Karpas-422 (cell line): ENCODE measurements at places on chromosomes 13 and 19.
A peak's percentile ranks its signal among the peaks of the same experiment; 100 is the strongest.

GRCh38 chr13:73832128-73832588 is 302.0 kb downstream of the KLF12 start:
- peak overlapping the region; percentile 36; the same call in 1 of the 2 replicates for H3K27ac ChIP-seq
- no peaks in the 10 kb centered on the region for H3K27me3 ChIP-seq
- H3K36me3 ChIP-seq = no peaks in the 10 kb centered on the region
- H3K4me3 ChIP-seq = no peak overlapping the region
- no peak for DNase-seq

DNA sequence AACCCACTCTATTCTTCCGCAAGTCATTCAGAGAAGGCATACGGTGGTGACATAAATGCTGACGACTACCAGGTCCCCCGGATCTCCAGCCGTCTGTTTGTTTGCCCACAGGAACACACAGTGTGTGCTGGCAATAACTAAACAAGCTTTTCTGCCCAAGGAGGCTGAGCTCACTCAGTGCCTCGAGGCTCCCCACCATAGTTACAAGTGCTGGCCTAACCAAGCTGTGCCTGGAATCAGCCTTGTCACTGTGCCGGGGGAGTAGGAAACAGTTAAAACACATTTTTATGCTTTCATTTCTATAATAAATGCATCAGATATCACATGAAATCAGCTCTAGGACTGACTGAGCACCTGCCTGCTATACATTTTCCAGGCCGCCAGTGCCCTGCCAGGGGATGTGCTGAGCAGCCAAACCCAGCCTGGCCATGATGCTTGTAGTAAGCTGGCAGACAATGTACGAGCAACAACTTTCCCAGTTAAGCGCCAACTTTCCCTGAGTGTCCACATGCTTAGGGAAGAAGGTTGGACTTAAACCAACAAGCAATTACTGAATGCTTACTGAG is 28.1 kb downstream of the BRD4 start:
- H3K4me3 ChIP-seq = no peak overlapping the region
- H3K4me1 ChIP-seq = peaks cover 41% of the 10 kb centered on the region
- no peak overlapping the region for H3K27ac ChIP-seq
- no peak for DNase-seq
- no peaks in the 10 kb centered on the region for H3K36me3 ChIP-seq

DNA sequence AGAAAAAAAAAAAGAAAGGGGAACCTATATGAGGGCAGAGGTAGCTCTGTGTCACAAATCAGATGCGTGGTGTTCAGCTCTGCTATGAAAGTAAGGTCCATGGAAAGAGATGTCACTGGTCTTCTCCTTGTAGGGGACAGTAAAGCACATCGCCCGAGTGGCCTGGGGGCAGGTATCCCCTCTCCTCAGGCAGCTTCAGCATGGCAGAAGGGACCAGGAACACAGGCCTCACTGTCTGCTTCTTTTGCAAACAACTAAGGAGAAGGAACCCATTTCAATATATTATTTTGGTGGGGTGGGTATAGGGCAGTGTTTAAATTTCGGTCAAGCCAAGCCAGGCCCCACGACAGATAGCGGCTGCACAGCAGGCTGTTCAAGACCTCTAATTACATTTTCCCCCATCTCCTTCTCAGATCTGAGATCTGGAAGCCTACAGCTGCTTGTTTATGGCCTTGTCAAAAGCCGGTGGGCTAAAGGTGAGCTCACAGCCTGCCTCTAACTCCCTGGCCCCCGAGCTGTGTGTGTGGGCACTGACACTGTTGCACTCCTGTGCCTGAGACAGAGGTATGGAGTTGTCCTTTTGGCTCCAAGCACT is 72.8 kb downstream of the HSPH1 start:
- no peaks in the 10 kb centered on the region for H3K36me3 ChIP-seq
- H3K4me3 ChIP-seq = no peak overlapping the region
- DNase-seq = no peak

- H3K4me1 ChIP-seq = peaks cover 19% of the 10 kb centered on the region
- H3K36me3 ChIP-seq = no peaks in the 10 kb centered on the region
- H3K27ac ChIP-seq = no peak overlapping the region
- no peaks in the 10 kb centered on the region for H3K27me3 ChIP-seq
Measured at GRCh38 chr19:6241680-6242377, 37.9 kb downstream of the MLLT1 start.

GRCh38 chr19:21023901-21024300 is 3.4 kb downstream of the ZNF430 start:
- no peak for DNase-seq
- H3K4me3 ChIP-seq = no peak overlapping the region
- no peaks in the 10 kb centered on the region for H3K27me3 ChIP-seq
- no peak overlapping the region for H3K27ac ChIP-seq

DNA sequence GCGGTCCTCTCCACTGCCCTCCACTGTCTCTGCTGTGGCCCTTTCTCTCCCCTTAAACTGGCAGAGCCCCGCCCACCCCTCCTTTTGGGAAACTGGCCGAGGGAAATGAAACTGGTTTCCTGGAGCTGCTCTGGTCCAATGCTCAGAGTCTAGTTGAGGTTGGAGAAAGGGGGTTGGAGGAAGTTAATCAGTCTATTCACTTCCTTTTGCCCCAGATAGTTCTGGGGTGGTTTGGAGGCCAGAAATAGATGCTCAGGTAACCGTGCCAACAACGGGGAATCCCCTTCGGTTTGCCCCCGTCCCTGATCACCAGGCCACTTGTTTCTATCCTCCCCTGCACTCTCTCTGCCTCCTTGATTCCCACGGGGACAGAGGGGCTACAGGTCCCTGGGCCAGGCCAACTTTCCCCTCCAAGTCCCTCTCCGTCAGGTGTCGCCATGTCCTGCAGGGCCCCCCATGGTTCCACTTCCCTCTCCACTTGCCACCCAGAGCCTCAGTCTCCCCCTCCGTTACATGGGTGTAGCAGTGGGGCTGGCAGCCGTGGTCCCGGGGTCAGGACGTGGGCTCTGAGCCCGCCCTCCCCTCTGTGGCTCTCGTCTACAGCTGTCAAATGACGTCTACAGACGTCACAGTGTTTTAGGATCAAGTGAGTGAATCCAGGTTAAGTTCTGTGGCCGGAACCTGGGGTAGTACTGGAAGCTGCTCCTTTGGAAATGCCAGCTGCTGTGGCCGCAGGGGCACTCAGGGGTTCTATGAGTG is at the start of gene IL4I1:
TSS of gene IL4I1 (minus strand) at position 25 of the 759 bp plus-strand sequence. CDS start 727 bp downstream, outside the sequence.
- no peaks in the 10 kb centered on the region for H3K36me3 ChIP-seq
- DNase-seq = no peak
- no peak within 1 kb of the TSS for H3K27ac ChIP-seq
- H3K4me3 ChIP-seq = no peak within 1 kb of the TSS

- peaks cover 40% of the 10 kb centered on the region for H3K4me1 ChIP-seq
- H3K27ac ChIP-seq = peak overlapping the region; percentile 32; the same call in 1 of the 2 replicates
- H3K27me3 ChIP-seq = no peaks in the 10 kb centered on the region
- H3K4me3 ChIP-seq = peak overlapping the region; percentile 98
Measured at GRCh38 chr19:8320564-8321066, 560 bp downstream of the NDUFA7 start.

- peaks cover 70% of the 10 kb centered on the region for H3K36me3 ChIP-seq
- H3K4me1 ChIP-seq = peaks cover 21% of the 10 kb centered on the region
- H3K27me3 ChIP-seq = no peaks in the 10 kb centered on the region
Measured at GRCh38 chr13:113497217-113497616, 6.7 kb upstream of the DCUN1D2 start.

DNA sequence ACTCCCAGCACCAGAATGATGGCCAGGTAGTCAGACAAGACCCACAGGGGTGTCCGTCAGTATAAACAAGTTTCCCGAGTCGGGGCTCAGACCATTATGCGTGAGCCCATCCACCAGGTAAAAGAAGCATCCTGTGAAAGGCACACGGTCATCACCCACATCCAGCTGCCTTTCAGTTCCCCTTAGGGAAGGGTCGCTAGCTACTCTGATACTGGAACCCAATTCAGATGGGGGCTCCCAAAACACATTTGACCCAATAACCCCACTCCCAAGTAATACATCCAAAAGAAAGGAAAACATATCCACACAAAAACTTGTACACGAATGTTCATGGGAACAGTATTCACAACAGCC is 66.8 kb downstream of the STK24 start:
- no peak overlapping the region for H3K4me3 ChIP-seq
- no peaks in the 10 kb centered on the region for H3K36me3 ChIP-seq
- H3K27ac ChIP-seq = no peak overlapping the region
- H3K27me3 ChIP-seq = no peaks in the 10 kb centered on the region
- peaks cover 72% of the 10 kb centered on the region for H3K4me1 ChIP-seq

DNA sequence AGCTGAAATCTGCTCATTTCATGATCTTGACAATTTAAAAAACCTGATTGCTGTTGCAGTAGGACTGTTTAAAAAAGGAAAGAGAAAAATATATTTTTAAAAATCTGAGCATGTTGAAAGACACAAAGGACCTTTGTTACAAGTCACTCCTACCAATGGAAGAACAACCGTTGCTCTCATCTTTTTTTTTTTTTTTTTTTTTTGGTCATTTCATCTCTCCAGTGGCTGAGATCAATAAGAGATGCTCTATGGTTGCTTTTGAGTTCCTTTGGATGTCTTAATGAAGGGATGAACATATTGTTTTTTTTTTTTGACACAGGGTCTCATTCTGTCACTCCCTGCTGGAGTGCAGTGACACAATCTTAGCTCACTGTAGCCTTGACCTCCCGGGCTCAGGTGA is 29.2 kb downstream of the LRCH1 start:
- H3K36me3 ChIP-seq = no peaks in the 10 kb centered on the region
- H3K27ac ChIP-seq = no peak overlapping the region
- DNase-seq = no peak
- H3K4me3 ChIP-seq = no peak overlapping the region

- H3K36me3 ChIP-seq = no peaks in the 10 kb centered on the region
- no peak overlapping the region for H3K4me3 ChIP-seq
- no peaks in the 10 kb centered on the region for H3K27me3 ChIP-seq
- no peaks in the 10 kb centered on the region for H3K4me1 ChIP-seq
- DNase-seq = no peak
Measured at GRCh38 chr13:51547425-51548176, 36.7 kb upstream of the WDFY2 start.

DNA sequence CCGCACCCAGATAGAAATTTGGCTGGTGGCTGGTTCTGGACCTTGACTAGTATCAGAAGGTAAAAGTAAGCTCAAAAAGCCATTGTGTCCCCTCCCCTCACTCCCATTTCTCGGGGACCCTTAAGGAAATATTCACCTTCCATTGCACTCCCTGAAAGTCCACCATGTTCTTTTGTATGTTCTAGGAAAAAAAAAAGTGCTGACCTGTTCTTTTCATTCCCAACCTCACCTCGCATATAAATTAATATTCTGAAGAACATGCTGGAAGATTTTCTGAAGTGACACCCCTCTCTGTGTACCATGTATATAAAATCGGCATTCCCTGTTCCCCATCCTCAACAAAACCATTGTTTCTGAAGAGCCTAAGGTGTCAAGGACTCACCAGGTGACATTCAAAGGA is 43.2 kb downstream of the ZNF557 start:
- H3K4me3 ChIP-seq = no peak overlapping the region
- DNase-seq = no peak
- H3K4me1 ChIP-seq = no peaks in the 10 kb centered on the region
- H3K27me3 ChIP-seq = no peaks in the 10 kb centered on the region
- no peak overlapping the region for H3K27ac ChIP-seq

DNA sequence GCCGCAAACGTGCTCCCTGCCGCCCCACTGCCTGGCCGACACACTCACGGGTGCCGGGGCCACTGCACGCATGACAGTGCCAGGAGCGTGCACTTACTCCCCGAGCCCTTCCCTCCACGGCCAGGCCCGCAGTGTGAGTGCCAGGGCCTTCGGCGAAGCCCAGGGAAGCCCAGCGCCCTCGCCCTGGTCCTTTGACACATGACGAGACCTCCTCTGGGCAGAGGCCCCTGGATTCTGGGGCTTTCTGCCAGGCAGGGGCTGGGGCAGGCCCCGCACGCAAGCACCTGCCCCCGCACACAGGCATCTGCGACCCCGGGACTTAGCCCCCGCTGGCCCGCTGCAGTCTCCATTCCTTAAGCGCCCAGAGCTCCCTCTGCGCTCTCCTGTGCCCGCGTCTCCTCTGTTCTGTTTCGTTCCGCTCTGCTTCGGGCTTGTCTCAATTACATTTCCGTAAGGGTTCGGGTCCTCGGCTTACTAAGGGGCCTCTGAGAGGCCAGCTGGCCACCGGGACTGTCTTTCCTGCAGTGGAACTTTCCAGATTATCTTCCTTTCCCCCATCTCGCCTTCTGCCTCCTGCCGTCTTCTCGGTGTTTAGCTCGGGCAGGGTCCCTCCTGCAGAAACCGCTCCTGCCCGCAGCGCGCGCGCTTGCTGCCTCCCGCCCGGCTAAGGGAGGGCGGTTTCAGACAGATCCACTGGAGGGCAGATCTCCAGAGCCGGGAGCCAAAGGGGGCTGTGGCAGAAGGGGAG is 98.8 kb downstream of the ING1 start:
- no peaks in the 10 kb centered on the region for H3K27me3 ChIP-seq
- no peak overlapping the region for H3K4me3 ChIP-seq
- H3K4me1 ChIP-seq = no peaks in the 10 kb centered on the region
- H3K27ac ChIP-seq = no peak overlapping the region
- no peaks in the 10 kb centered on the region for H3K36me3 ChIP-seq

GRCh38 chr13:18232994-18233782 is 948.4 kb downstream of the TUBA3C start:
- H3K36me3 ChIP-seq = no peaks in the 10 kb centered on the region
- DNase-seq = no peak
- H3K27ac ChIP-seq = no peak overlapping the region
- H3K27me3 ChIP-seq = no peaks in the 10 kb centered on the region
- H3K4me3 ChIP-seq = no peak overlapping the region

DNA sequence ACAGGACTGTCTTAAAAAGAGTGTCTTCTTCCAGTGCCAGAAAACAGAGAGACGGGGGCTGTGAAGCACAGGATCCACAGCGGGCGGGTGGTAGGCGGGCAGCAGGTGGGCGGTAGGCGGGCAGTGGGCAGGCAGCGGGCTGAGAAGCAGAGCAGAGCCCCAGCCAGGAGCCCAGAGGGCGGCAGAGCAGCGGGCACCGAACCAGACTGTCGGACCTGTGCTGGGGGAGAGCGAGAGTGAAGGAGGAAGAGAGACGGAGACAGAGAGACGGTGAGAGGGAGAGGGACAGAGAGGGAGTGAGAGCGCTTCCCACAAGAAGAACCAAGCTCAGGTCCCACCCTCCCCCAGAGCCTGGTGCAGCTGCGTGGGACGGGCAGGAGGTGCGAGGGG is 30.3 kb downstream of the RASA3 start:
- no peak for DNase-seq
- no peaks in the 10 kb centered on the region for H3K36me3 ChIP-seq
- H3K27me3 ChIP-seq = no peaks in the 10 kb centered on the region
- no peak overlapping the region for H3K4me3 ChIP-seq
- no peaks in the 10 kb centered on the region for H3K4me1 ChIP-seq
- no peak overlapping the region for H3K27ac ChIP-seq

GRCh38 chr19:32224371-32225244 is 120.8 kb upstream of the ZNF507 start:
- no peaks in the 10 kb centered on the region for H3K36me3 ChIP-seq
- no peaks in the 10 kb centered on the region for H3K4me1 ChIP-seq
- H3K4me3 ChIP-seq = no peak overlapping the region
- no peak for DNase-seq

DNA sequence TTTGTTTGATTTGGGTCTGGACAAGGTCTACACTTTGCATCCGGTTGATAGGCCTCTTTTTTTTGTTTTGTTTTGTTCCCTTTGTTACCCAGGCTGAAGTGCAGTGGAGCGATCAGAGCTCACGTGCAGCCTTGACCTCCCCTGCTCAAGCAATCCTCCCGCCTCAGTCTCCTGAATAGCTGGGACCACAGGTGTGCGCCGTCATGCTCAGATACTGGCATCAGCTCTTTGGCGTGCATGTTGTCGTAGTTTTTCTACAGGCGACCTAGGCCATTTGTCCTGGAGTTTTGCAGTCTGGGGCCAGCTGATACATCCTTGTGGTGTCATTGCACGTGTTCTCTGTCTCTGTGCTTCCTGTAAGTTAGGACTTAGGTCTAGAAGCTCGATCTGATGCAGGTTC is 16.3 kb downstream of the PAK4 start:
- H3K36me3 ChIP-seq = no peaks in the 10 kb centered on the region
- no peak for DNase-seq
- H3K27me3 ChIP-seq = no peaks in the 10 kb centered on the region
- no peak overlapping the region for H3K27ac ChIP-seq
